Kidney (tissue), 22 donors: ENCODE measurements at places on chromosomes 6 and 20. TPM values are rescaled to one million over a fixed set of nuclear protein-coding genes. Genes with fewer than 3 reads are reported as not detected.

The PI16 gene
- total RNA-seq, result 1.7 TPM

DNA sequence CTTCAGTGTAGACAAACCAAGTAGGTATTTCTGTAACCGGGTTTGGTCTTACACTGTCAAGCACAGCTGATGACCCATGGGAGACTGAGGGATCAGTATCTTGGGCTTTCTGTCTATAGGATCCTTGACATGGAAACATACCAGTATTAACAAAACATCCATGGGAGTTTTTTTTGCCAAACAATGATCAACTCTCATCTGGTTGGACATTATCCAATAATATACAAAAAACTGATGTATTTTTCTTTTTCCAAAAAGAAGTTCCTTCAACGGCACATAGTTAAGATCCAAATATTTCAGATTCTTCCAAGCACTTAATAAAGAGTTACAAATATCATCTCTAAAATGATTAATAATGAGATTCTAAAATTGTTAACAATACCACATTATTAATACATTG is 459.9 kb downstream of the PRKN start:
- no peaks in the 10 kb centered on the region for H3K4me1 ChIP-seq
- no peaks in the 10 kb centered on the region for H3K36me3 ChIP-seq
- DNase-seq, result no peak
- no peak overlapping the region for H3K4me3 ChIP-seq
- H3K27me3 ChIP-seq, result no peaks in the 10 kb centered on the region

DNA sequence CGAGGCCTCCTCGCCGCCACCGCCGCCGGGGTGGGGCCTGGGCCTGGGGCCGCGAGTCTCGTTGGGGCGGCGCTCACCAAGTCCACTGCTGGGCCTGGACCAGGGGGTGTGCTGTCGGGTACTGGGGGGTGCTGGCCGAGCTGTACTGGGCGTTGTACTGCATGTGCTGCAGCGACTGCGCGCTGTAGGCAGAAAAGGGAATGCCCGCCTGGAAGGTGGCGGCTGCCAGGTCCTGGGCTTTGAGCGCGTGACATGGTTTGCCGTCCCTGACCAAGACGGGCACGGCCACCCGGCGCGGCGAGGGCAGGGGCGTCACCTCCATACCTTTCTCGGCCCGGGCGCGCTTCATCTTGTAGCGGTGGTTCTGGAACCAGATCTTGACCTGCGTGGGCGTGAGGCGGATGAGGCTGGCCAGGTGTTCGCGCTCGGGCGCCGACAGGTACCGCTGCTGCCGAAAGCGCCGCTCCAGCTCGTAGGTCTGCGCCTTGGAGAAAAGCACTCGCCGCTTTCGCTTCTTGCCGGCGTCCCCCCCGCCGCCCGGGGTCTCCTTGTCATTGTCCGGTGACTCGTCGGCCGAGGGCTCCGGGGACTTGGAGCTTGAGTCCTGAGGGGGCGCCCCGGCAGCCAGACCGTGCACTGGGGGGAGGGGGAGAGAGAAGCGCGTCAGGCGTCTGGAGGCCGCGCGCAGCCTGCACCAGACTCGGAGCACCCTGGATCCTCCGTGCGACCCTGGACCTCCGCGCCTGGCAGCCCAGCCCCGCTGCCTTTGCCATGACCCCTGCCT is 1.8 kb downstream of the NKX2-2 start:
- no peak overlapping the region for H3K4me3 ChIP-seq
- H3K4me1 ChIP-seq, result no peaks in the 10 kb centered on the region
- peaks cover 63% of the 10 kb centered on the region for H3K27me3 ChIP-seq
- no peak overlapping the region for H3K27ac ChIP-seq
- DNase-seq, result peak; percentile 50
- no peaks in the 10 kb centered on the region for H3K36me3 ChIP-seq

- no peak overlapping the region for H3K27ac ChIP-seq
- no peaks in the 10 kb centered on the region for H3K27me3 ChIP-seq
- H3K4me1 ChIP-seq, result peaks cover 2% of the 10 kb centered on the region
Observed at GRCh38 chr20:6489361-6490171, 277.9 kb upstream of the BMP2 start.

DNA sequence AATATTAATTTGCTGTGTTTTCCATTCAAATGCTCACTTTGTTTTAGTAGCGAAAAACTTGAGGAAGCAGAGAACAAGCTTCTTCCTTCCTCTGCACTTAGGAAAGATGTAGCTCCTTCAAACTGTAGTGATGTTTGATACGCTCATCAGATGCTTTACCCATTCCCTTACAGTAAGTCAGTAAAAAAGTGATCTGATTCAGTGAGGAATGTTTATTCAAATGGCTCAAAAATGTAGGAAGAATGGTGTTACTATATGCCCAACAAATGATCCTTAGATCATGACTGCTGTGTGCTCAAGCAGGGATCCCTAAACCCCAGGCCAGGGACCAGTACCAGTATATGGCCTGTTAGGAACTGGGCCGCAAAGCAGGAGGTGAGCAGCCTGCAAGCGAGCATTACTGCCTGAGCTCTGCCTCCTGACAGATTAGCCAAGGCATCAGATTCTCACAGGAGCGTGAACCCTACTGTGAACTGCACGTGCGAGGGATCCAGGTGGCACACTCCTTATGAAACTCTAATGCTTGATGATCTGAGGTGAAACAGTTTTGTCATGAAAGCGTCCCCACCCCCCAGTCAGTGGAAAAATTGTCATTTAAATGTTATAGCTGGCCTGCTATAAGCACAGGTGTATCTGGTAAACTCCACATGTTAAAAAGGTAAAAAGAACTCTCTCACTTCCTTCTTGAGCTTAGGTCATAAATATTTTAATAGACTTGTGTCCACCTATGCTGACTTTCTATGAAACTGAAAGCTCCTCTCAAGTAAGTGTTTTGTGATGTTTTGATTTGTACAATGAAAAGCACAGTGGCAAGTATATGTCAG is 187.2 kb downstream of the FOXC1 start:
- H3K27me3 ChIP-seq, result no peaks in the 10 kb centered on the region
- no peak for DNase-seq
- H3K27ac ChIP-seq, result no peak overlapping the region
- H3K36me3 ChIP-seq, result no peaks in the 10 kb centered on the region
- H3K4me1 ChIP-seq, result no peaks in the 10 kb centered on the region
- no peak overlapping the region for H3K4me3 ChIP-seq

DNA sequence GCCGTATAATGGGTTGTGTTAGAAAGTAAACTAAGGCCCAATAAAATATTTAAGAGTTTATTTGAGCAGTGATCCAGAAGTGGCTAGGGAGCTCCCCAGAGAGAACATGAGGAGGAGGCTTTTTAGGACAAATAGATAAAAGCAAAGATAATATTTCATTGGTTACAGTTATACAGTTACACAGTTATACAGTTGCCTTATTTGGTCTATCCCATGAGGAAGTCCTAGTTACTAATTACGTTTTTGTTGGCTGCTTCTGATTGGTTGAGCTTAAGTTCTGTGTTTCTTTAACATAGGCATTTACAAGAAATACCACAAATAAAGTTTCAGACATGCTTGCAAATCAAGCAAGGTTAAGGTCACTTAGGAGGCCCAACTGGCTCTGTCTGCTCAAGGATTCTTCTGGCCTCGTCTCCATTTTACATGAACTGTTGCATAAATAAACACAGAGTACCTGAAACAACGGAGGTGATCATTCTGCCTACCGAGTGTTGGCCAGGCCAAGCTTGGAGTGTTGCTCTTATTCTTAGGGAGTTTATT is 7.0 kb downstream of the UBD start:
- no peaks in the 10 kb centered on the region for H3K4me1 ChIP-seq
- no peak for DNase-seq
- H3K27me3 ChIP-seq, result peaks cover 21% of the 10 kb centered on the region
- no peaks in the 10 kb centered on the region for H3K36me3 ChIP-seq
